Neural crest cell (in vitro differentiated cells): ENCODE measurements at places on chromosomes 4 and X. TPM values are rescaled to one million over a fixed set of nuclear protein-coding genes. Genes with fewer than 3 reads are reported as not detected.

DNA sequence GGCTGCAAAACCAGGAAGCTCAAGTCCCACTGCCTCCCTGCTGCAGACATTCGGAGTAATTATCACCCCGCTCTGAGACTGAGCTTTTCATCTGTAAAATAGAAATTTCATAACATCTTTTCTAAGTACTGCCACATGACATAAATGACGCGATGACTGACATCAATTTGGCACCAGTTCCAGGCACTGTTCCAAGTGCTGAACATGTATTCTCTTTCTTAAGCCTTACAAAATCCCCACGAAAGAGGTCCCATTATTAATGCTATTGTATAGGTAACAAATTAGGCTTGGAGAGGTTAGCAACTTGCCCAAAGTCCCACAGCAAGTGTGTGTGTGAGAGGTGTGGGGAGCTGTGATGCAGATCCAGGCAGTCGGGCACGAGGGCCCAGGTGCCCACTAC lies 56.4 kb downstream of the SLC2A9 start:
- DNase-seq, result no peak

GRCh38 chr4:150875367-150875766 lies 139.7 kb downstream of the LRBA start:
- no peak for DNase-seq

DNA sequence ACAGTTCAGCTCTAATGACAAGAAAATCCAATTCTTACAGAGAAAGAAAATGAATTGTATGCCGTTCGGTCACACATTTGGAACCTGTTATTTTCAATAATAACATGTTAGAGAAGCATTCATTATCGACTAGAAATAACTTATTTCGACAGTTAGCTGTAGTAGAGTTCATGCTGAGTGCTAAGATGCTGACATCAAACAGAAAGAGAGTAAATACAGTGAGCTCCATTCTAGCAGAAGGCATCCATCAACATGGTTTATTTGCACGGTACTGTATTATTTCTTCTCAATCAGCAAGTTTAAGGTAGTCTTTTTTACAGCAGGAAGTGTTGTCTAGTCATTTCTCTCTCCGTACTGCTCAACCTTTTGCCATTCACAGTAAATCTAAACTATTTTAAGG lies 732.1 kb downstream of the STIM2 start:
- DNase-seq, result no peak

DNA sequence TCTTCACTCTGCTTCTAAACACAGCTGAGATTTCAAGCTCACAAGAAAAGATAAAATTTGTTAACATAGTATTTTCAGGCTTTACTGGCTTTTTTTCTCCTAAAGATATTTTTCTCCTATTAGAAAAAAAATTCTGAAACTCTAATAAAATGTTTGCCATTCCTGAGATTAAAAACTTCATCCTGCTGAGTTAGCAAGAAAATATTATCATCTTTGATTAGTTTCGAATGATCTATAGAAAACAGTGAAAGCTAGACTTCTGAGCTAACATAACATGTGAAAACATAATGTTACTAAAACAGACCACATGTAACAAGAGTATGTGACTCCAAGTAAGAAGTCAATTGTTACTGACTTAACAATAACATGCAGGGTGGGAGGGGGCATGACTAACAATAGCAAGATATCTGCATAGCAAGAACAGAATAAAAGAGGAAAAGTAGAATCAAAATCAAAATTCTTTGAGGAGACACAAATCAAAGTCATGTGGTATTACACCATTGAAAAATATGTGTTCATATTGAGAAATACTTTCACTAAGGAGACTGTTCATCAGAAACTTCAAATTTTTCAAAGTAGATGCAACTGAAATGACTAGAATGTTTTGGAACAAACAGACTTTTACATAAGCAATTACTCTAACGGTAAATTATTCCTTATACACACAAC lies 14.5 kb downstream of the TBCK start:
- no peak for DNase-seq

DNA sequence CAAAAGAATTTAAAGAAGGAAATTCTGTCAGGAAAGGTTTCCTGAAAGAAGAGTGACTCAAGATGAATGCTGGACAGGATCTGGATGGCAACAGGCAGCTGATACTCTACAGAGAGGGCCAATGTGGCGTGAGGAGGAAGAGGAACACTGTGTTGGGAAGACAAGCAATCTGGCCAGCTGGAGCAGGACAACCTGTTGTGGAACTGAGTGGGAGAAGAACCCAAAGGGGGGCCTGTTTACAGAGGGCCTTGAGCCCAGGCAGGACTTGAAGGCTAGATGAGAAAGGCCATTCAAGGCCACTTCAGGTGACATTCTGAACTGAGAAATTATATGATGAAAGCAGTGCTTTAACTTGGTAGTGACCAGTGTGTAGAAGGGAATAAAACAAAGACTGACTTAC lies 8.5 kb downstream of the OTUD4 start:
- no peak for DNase-seq

DNA sequence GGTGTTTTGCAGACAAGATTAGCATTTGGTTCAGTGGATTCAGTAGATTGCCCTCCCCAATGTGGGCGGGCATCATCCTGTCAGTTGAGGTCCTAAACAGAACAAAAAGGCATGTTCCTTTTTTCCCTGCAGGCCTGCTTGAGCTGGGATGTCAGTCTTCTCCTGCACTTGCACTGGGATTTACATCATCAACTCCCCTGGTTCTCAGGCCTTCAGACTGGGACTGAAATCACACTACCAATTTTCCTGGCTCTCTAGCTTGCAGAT lies 278.9 kb upstream of the FTHL17 start:
- DNase-seq, result no peak

GRCh38 chrX:154412468-154412867 lies 1.1 kb downstream of the TAFAZZIN start:
- DNase-seq, result no peak

DNA sequence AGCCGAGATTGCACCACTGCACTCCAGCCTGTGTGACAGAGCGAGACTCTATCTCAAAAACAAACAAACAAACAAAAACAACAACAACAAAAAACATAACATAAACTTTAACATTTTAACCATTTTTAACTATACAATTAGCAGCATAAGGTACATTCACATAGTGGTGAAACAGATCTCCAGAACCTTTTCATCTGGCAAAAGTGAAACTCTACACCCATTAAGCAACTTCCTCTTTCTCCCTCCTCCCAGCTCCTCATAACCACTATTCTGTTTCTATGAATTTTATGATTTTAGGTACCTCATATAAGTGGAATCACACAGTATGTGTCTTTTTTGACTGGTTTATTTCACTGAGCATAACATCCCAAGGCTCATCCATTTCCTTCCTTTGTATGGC lies 103.6 kb downstream of the FAM13A start:
- DNase-seq, result no peak

DNA sequence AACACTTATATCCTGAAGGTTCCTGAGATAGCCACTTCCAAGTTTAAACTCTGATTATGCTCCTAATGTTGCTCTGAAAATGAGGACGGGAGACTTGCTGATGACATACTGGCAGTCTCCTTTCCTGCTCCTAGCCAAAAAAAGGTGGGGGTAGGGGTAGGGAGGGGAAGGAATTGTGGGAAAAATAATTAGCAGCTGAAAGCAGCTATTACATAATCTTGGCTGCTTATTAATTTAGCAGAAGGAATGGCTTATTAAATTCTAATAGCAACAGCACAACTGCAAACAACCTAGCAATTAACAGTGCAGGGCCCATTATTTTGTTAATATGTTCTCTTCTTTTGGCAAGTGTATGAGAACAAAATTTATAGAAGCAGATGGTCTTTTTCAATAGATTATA lies 2.0 kb upstream of the AP1S2 start:
- no peak for DNase-seq

Gene CT45A2
- total RNA-seq, result not detected in 2 replicates

Gene ANKRD37
- 0.98 and 1.6 TPM in 2 replicates for total RNA-seq

Gene NHS
- 10.7 TPM in 2 replicates for total RNA-seq

Gene TASL
- not detected in 2 replicates for total RNA-seq

Gene NXF2B
- not detected in 2 replicates for total RNA-seq
